CD8-positive, alpha-beta memory T cell (primary cell): ENCODE measurements at places on chromosomes 5 and 9.
A peak's percentile ranks its signal among the peaks of the same experiment; 100 is the strongest.

DNA sequence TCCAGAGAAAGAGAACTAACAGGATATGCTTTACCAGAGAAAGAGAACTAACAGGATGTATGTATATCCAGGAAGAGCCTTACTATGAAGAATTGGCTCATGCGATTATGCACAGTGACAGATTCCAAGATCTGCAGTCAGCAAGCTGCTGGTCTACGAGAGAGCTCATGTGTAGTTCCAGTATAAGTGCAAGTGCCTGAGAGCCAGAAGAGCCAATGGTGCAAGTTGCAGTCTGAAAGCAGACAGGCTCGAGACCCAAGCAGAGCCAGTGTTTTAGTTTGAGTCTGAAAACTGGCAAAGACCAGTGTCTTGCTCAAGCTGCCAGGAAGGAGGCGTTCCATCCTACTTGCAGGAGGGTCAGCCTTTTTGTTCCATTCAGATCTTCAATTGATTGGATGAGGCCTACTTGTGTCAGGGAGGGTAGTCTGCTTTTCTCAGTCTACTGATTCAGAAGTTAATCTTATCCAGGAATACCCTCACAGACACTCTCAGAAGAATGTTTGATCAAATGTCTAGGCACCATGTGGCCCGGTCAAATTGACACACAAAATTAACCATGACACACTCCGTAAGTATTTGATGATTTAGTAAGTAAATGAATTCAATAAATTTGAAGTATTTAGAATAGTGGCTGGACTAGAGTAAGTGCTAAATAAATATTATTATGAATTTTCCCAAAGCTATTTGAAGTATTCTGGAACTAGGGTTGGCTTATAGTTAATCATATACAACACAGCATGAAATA, 372.1 kb upstream of the SGCD start:
- no peak for DNase-seq

- no peak for DNase-seq
These were observed 10.7 kb downstream of the LOX start for GRCh38 chr5:122067390-122067789.

DNA sequence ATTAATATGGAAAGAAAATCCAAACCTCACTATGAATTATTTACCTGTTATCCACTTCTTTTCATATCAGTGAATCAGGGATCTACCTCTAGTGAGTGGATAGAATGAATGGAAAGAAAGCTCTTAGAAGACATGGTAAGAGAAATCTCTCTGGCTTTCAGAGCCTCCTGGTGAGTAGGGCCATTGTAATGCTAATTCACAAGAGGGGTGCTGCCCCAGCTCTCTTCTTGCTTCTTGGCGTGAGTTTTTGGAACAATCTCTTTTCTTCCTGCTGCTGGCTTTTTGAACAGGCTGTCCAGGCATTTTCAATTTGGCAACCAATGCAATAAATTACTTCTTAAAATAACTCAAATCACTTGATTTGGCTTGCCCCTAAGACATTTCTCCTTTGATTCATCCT, 49.9 kb upstream of the KCNN2 start:
- no peak for DNase-seq

- no peak for DNase-seq
These were observed 25.2 kb downstream of the ZCCHC9 start for GRCh38 chr5:81326554-81326953.

GRCh38 chr5:103177543-103177942, 57.4 kb downstream of the PPIP5K2 start:
- no peak for DNase-seq

GRCh38 chr5:34034534-34035327, 8.3 kb downstream of the C1QTNF3 start:
- no peak for DNase-seq

DNA sequence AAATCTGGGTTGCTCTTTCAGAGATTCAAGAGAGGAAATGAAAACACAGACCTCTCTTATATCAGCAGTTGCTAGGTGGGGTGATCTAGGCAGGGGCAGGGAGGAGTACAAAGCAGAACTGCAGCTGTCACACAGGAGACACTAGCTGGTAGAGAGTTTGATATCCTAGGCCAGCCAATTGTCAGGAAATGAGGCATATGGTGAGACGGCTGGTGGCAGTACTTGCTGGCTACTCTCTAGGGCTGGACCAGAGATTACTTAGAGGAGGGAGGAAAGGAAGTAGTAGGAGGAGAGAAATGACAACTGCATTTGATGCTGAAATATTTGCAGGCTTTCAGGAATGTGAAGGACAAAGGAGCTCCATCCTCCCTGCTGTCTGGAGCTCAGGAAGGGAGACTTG, 113.8 kb downstream of the TRIM32 start:
- DNase-seq, result no peak

DNA sequence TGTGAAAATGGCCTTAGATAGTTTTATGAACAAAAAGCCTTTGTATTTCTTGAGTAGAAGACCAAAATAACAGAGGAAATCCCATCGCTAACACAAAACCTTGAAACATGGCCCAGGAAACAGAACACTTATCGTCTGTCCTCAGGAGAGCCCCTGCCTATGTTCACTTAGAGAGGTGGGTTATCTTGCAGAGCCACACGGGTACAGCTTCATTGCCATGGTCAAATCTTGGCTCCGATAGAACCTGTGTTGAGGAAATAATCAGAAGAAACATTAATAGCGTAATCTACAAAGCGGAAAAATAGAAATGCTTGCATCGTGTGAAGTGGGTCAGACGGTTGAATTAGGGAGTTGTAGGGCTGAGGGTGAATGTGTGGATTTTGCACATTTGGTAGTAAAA, 216.1 kb downstream of the MAST4 start:
- DNase-seq, result no peak

GRCh38 chr5:72452515-72453245, 54.5 kb downstream of the ZNF366 start:
- no peak for DNase-seq

DNA sequence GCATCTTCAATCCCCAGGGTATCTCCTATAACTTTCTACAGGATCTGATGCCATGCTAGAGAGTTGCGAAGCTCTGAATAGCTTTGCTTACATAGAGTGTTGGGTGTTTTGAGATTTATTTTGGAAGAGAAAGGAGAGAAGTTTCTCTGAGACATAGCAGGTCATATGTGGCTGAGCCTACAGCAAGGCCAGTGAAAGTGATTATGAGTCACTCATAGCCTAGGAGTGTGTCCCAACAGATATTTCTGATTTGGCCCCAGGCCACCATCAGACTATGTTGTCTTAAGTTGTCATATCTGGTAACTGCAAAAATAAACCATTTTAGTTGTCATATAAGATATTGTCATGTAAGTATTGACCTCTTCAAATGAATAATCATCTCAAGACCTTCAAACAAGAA, 132.0 kb upstream of the RAI14 start:
- DNase-seq, result no peak

- DNase-seq, result no peak
These were observed 15.0 kb downstream of the FANCC start for GRCh38 chr9:95302479-95302878.

- no peak for DNase-seq
These were observed 24.2 kb upstream of the CATSPER3 start for GRCh38 chr5:134943547-134943946.

GRCh38 chr5:41747301-41747700, 122.9 kb downstream of the OXCT1 start:
- DNase-seq, result no peak

GRCh38 chr9:101372327-101373118, 12.3 kb downstream of the BAAT start:
- DNase-seq, result no peak

DNA sequence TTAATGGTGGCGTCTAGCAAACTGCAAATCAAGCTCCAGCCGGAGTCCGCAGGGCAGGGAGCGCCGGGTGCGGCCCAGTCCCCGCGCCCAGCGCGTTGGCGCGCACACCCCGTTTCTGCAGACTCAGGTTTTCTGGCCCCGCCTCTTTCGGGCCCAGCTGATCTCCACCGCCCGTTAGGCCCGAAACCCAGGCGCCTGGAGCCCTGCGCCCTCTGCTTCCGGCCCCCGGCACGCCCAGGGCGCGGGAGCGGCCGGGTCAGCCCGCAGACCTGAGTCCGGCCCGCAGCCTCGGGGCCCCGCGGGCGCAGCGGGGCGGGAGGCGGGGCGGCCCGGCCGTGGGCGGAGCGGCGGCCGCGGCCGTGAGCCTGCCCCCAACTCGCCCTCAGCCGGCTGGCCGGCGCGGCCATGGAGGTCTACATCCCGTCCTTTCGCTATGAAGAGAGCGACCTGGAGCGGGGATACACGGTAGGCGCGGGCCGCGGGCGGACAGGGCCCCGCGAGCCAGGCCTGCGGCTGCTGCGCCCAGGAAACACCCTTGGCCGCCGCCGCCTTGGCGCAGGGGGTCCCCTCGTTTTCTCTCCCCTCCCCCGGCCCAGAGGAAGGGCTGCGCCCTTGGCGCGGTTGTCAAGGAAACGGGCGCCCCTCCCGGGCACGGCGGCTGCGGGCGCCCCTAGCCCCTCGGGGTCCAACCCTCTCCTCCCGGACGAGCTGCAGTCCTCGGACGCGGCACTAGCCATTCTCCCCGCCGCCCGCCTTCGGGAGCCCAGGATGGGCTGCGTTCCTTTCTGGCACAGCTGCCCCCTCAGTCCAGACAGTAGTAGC, at the start of gene SNX24:
SNX24 (plus strand) TSS at position 385 of the 822 bp plus-strand sequence; CDS start at position 406, 21 bp downstream.
- peak; percentile 61 for DNase-seq

DNA sequence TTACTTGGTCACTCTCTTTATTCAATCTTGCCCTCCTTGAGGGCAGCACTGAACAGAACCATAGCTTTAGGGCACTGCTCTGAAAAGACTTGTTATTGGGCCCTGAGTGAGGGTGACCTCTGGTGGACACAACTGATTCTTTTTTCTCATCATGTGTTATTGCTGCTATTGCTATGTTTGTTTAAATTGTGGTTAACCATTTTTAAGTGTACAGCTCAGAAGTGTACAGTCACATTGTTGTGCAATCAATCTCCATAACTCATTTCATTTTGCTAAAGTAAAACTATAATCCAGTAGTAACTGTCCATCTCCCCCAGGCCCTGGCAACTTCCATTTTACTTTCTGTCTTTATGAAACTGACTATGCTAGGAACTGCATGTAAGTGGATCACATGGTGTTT, 351.1 kb upstream of the RIOK2 start:
- no peak for DNase-seq

GRCh38 chr5:111703662-111704061, 53.3 kb downstream of the NREP start:
- no peak for DNase-seq

GRCh38 chr5:89303033-89303480, 420.1 kb upstream of the MEF2C start:
- DNase-seq, result no peak

- DNase-seq, result no peak
These were observed 4.1 kb downstream of the LRSAM1 start for GRCh38 chr9:127455324-127455992.

- DNase-seq, result no peak
These were observed 90.4 kb downstream of the PGM5 start for GRCh38 chr9:68446836-68447235.

GRCh38 chr5:116497631-116498030, 77.0 kb downstream of the SEMA6A start:
- no peak for DNase-seq

DNA sequence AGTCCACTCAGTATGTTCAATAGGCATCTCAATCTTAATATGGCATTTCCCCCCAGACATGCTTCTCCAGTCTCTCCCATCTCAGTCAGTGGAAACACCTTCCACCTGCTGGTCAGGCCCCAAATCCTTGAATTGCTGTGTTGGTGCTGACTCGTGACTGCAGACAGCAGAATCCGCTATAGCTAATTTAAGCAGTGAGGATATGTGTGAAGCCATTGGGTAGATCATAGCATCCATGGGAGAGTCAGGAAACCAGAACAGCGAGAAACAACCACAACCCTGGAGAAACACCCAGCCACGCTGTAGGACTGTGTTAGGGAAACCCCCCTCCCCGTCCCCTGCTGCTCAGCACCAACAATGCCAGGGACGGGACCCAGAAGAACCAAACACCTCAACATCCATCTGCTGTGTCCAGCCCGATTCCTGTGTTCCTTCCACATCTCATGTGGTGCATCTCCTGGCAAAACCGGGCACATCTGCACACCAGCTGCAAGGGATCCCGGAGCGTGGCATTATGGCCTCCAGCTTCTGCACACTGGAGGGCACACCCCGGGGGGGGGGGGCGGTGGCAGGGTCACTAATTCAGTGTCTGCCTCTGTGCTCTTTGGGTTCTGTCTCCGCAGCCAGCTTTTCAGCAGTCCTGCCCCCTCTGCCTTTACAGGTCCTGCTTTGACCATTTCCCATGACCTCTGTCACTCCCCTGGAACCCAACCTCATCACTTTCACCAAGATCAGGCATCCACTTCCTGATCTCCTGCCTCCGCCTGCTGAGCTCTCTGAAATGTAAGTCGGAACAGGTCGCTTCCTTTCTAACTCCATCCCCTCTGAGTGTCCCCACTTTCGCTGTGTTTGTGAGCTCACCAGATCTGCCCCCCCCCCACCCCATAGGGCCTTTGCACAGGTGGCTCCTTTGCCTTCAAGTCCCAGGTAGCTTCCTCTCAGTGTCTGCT, 2.4 kb upstream of the PLEKHG4B start:
- no peak for DNase-seq

DNA sequence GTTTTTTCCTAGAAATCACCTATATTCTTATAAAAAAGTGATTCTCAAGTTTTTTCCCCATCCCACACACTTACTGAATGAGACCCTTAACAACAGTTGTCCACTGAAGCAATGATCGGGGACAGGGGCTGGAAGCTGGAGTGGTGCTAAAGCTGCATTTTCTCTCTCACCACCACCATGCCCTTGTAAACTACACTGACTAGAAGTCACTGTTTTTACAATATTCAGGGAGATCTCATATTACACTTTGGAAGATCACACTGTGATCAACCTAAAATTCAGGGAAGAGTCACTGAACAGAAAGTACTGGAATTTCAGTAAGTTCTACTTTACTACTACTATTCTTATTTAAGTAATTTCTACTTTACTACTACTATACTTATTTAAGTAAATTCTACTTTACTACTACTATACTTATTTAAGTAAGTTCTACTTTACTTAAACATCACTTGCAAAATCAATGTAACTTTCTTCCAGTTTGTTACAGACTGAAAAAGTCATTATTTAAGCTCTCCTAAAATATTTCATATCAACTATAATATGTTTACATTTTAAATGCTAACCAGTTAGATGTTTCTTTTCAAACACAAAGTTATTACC, 164.3 kb downstream of the AGTPBP1 start:
- no peak for DNase-seq

GRCh38 chr5:135511761-135512575, 23.8 kb downstream of the NEUROG1 start:
- no peak for DNase-seq
